ENCODE measurements at places on chromosomes 4 and X.

GRCh38 chr4:19925516-19925915, 326.2 kb upstream of the SLIT2 start:
- no peak for DNase-seq

- DNase-seq: no peak
Measured at GRCh38 chr4:185165605-185166063, 22.6 kb downstream of the SLC25A4 start.

GRCh38 chrX:107301253-107301652, 94.8 kb downstream of the DNAAF6 start:
- DNase-seq: no peak

GRCh38 chr4:6023731-6024130, 5.5 kb upstream of the C4orf50 start:
- DNase-seq: no peak

DNA sequence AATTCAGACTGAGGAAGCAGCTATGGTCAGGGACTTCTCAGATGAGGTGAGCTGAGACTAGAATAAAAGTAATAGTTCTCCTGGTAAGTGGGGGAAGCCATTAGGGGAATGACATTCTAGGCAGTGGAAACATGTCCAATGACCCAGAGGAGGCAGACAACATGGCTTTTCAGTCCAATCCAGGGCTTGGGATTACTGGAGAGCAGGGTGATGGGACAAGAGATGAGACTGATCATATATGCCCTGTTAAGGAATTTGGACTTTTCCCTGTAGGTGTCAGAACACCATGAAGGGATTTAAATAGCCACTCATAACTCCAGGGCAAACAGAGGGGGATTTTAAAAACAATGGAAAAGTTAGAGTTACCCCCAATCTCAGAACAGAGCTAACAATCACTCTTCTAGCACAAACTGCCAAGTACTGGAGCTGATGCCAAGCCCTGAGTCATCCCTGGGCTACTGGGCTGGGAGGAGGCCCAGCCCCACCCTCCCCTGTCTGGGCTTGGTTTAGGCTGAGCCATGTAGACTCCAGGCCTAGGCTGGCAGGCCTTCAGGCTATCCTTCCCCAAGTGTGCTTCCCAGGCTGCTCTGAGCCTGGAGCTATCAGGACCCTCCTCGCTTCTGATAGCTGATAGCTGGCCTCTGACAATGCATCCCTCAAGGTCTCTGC, 22.7 kb upstream of the MSN start:
- no peak for DNase-seq

- DNase-seq: no peak
Measured at GRCh38 chrX:23511793-23512192, 155.5 kb upstream of the PRDX4 start.

GRCh38 chrX:9396930-9397329, 67.9 kb upstream of the TBL1X start:
- no peak for DNase-seq

GRCh38 chrX:114611018-114611619, 27.2 kb downstream of the HTR2C start:
- no peak for DNase-seq

GRCh38 chrX:22090181-22090580, 58.1 kb downstream of the PHEX start:
- no peak for DNase-seq

DNA sequence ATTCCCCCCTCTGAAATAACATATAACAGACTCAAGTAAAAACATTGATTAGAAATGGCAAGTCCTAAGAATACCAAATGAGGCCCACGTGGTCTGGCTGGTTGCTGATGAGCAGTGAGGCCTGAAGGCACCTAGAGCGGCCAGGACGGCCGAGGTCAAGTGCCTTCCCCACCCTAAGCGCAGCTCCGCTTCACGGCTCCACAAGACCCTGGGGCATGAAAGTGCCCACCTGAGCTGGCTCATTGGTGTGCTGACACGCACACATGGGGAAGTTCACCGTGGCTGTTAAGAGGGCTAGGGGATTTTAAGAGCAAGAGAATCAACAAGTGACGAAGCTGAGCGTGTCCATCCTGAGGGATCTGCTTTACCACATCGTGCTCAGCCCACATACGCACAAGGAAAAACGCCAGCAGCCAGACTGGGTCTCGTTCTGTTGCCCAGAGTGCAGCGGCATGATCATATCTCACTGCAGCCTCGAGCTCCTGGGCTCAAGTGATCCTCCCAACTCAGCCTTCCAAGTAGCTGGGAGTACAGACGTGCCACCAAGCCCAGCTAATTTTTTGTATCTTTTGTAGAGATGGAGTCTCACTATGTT, 22.4 kb downstream of the DCTD start:
- DNase-seq: no peak
